ENCODE measurements at places on chromosomes 3 and 15.

DNA sequence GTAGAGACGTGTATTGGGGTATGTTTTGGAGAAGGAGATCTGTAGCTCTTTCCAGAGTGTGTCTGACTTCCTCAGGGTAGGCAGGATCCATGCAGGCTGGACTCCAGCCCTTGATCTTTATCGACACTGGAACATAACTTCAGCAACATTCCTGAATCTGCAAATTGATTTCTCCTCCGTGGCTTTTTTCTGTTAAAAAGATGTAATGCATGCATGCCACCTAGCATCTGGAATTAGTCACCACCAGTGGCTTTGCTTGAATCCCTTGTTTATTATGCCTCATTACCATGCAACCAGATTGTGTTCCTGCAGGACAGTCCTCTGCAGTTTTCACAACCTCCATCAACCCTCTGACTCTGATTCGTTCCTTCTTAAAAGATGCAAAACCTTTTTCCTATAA lies 86.1 kb downstream of the CCNL1 start:
- DNase-seq = no peak

- DNase-seq = no peak
These were observed at the start of gene STRA6 for GRCh38 chr15:74202452-74203401. TSS of gene STRA6 (minus strand) at chr15:74202787. CDS start at chr15:74202267, 520 bp downstream.

GRCh38 chr15:70121624-70122302 lies 24.0 kb upstream of the TLE3 start:
- no peak for DNase-seq

DNA sequence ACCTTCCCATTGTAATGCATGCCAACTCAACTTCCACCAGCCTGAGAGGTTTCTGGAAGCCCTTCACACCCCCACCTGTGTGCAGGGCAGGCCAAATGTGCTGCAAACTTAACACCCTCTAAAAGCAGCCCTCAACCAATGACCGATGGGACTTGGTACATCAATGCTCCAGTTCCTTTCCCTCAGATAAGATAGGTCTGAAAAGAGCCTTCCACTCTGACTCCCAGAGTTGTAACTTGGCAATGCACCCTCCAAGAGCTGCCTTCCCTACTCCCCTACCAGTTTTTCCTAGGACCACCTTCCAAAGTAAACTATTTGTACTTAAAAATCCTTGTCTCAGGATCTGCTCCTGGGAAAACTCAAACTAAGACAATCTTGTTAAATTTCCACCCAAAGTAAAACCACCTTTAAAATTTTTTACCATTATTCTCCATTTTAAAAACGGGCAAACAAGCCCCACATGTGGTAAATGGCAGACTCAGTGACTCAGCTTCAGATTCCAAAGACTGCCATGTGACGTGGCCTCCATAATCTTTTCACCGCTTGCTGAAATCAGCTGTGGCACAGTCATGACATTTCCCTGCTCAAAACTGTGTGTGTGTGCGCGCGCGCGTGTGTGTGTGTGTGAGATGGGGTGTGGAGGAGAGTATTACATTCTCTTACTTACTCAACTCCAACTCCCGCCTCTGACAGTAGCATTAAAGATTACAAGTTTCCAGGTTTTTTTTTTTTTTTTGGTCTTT lies 17.2 kb downstream of the RASGRP1 start:
- no peak for DNase-seq

DNA sequence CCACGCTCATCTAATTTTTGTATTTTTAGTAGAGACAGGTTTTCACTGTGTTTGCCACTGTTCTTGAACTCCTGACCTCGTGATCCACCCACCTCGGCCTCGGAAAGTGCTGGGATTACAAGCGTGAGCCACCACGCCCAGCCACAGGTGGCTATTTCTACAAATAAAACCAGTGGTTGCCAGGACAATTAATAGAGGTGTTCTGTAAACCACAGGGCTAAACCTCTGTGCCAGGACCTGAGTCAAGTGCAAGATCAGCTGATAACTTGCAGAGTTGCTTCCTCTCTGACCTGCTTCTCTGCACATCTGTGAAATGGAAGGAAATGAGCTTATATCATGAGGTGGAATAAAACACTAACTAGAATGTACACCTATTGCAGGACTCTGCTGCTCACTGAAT lies 72.8 kb downstream of the CD200R1L start:
- DNase-seq = peak; percentile 38

DNA sequence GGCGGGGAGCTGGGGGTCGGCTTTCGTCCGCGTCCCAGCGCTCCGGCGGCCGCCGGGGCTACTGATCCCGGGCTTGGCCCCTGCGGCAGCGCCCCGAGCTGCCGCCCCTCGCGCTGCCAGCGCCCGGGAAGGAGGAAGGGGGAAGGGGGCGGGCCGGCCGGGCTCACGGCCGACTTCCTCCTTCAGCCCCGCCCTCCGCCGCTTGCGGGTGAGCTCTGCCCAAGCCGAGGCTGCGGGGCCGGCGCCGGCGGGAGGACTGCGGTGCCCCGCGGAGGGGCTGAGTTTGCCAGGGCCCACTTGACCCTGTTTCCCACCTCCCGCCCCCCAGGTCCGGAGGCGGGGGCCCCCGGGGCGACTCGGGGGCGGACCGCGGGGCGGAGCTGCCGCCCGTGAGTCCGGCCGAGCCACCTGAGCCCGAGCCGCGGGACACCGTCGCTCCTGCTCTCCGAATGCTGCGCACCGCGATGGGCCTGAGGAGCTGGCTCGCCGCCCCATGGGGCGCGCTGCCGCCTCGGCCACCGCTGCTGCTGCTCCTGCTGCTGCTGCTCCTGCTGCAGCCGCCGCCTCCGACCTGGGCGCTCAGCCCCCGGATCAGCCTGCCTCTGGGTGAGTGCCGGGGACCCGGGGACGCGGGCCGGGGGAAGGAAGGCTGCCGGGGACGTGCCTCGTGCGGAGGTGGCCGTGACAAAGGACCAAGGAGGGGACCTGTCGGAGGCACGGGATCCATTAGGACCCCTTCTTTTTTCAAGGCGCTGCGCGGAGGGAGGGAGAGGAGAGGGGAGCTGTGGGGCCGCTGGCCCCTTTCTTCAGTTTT lies at the start of gene SEMA4B:
TSS of gene SEMA4B (plus strand) at position 201 of the 814 bp plus-strand sequence. CDS start at position 450, 249 bp downstream.
- DNase-seq = peak; percentile 77

GRCh38 chr3:114831861-114832260 lies 315.2 kb downstream of the ZBTB20 start:
- no peak for DNase-seq

DNA sequence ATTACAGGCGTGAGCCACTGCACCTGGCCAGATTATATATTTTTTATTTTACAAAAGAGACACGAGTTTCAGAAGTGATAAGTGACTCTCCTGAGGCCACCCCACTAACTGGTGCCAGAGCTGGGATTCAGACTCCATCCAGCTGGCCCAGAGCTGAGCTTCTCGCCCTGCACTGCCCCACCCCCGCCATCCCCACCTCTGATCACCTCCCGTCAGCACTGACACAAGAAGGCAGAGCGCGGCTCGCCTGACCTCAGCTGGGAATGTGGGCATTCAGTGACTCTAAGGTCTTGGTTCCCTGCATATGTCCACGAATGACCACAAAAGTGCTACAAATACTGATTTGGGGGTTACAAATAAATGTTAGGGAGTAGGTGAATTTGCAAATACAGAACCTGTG lies 56.1 kb upstream of the GALNT15 start:
- DNase-seq = peak; percentile 12

GRCh38 chr3:52118156-52118875 lies 35.9 kb downstream of the POC1A start:
- DNase-seq = no peak

DNA sequence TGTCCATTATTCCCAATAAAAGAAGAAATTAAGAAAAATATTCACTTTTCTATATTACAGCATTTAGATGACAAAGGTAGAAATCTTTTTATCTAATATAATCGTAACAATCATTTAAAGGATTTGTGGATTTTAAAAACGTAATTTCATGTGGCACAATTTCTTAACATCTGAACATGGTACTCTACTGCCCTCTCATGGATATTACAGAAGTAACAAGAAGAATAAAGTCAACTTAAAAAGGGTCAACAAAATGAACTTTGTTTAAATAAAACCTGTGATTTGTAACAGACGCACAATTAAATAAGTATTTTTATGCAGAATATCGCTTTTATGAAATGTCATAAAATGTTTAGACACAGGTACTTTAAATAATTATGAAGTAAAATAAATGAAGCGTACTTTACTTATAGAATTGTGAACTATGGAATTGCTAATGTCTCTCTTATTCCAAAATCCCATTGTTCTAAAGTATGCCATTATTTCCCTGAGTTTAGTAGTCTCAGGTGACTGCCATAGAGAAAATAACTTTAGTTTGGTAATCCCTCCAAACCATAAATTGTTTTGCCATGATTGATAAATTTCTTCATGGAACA lies 366.8 kb upstream of the ZNF385D start:
- DNase-seq = peak; percentile 7

DNA sequence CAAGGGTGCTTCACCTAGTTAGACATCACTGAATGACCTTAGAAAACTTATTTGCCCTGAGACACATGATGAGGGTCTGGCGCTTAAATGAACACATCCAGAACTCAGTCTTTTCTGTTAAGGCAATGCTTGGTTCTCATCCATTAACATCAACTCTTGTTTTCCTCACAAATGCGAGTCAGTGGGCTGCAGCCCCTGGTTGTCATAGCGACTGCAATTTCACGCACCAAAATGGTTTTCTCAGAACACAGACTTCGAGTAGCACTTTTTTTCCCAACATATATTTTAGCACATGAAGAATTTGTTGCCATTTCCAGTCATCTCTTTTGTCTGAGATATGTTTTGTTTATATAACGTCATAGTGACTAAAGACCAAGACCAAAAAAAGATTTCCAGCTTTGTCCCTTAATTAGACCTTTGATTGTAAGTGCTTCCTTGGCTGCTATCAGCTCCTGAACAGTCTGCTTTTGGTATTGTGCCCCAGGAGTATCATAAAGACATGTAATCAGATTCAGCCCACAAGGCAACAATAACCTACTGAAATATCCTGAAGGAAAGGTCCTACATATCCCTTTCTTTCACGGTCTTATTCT lies 68.5 kb downstream of the GPR176 start:
- no peak for DNase-seq

DNA sequence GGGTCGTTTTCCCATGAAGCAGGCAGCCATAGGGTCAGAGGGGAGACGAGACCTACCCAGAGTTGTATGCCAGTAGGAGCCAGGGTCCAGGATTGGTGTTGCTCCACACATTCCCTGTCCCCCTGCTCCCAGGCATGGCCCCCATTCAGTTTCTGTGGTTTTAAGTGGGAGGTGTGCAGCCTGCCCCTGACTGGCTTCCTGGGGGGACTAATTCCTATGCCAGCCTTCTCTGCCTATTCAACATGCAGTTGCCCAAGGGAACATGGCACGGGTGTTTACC lies 126.3 kb downstream of the EEFSEC start:
- DNase-seq = no peak

- no peak for DNase-seq
These were observed 258.9 kb upstream of the MEIS2 start for GRCh38 chr15:37359101-37359892.

DNA sequence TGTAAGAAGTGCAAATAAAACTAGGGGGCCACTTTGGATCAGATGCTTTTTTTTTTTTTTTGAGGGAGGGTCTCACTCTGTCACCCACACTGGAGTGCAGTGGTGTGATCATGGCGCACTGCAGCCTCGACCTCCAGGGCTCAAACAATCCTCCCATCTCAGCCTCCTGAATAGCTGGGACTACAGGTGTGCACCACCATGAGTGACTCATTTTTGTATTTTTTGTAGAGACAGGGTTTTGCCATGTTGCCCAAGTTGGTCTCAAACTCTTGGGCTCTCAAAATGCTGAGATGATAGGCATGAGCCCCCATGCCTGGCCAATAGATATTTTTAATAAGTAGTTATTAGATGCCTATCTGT lies 20.8 kb downstream of the CCR1 start:
- no peak for DNase-seq

DNA sequence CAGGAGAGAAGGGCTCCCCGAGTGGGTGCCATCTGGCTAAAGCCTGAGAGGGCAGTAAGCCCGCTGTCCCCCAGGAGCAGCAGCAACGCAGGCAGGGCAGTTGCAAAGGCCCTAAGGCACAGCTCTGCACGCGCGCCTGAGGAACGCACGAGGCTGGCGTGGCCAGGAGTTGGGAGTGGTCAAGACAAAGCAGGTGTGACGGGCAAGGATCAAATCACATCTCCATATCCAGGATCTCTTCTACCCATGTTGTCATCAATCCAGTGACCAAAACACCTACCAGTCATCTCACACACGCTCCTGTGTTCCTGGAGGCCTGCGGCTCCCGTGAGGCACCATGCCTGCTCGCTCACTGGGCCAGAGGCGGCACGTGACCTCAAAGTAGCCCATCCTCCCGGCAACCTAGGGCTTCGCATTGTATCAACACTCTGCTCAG lies 59.5 kb downstream of the ERC2 start:
- DNase-seq = no peak

Data from SHP77 (cell line).